Large intestine (tissue), 12 donors: ENCODE measurements at places on chromosomes 16 and 17. TPM values are rescaled to one million over a fixed set of nuclear protein-coding genes. Genes with fewer than 3 reads are reported as not detected.

AURKB gene
- 22.6 TPM for polyA plus RNA-seq

PYCARD gene
- 42.4 TPM for polyA plus RNA-seq

VEZF1 gene
- 52.2 TPM for polyA plus RNA-seq

SLFN13 gene
- polyA plus RNA-seq: 7.4 TPM

TMIGD1 gene
- polyA plus RNA-seq: 43.9 TPM

SOST gene
- not detected for polyA plus RNA-seq

SULT1A2 gene
- 5.7 TPM for polyA plus RNA-seq

GPR179 gene
- 1.4 TPM for polyA plus RNA-seq

TEKT3 gene
- 1.0 TPM for polyA plus RNA-seq

MILR1 gene
- 6.2 TPM for polyA plus RNA-seq

SSTR5 gene
- 1.2 TPM for polyA plus RNA-seq

ATP2A3 gene
- 44.4 TPM for polyA plus RNA-seq

MT4 gene
- polyA plus RNA-seq: not detected

MEOX1 gene
- 2.7 TPM for polyA plus RNA-seq

B4GALNT2 gene
- 2.6 TPM for polyA plus RNA-seq

CRYM gene
- polyA plus RNA-seq: 4.0 TPM

HOXB3 gene
- 30.8 TPM for polyA plus RNA-seq

KRT9 gene
- not detected for polyA plus RNA-seq

DNAH2 gene
- polyA plus RNA-seq: 0.09 TPM
